ENCODE measurements at places on chromosomes 5 and 9. TPM values are rescaled to one million over a fixed set of nuclear protein-coding genes. Genes with fewer than 3 reads are reported as not detected.

DNA sequence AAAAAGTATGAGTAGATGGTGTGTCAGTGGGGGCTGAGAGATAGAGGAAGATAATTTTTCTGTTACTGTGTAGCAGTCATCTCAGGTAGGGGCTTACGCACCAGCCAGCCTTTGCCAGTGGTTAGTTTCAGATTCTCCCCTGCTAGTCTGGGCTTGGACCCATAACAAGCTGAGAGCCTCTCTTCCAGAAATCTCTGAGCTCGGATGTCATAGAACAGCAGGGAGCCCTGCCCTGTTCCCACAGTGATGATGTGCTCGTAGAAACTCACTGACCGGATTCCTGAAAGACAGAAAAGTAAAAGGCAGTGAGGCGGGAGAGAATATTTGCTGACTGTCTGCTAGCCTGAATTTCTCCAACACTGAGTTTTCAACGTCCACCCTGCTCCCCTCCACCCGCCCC is 37.2 kb downstream of the DCAF12 start:
- no peak for DNase-seq

GRCh38 chr5:82917584-82917983 is 159.6 kb downstream of the TMEM167A start:
- no peak for DNase-seq

DNA sequence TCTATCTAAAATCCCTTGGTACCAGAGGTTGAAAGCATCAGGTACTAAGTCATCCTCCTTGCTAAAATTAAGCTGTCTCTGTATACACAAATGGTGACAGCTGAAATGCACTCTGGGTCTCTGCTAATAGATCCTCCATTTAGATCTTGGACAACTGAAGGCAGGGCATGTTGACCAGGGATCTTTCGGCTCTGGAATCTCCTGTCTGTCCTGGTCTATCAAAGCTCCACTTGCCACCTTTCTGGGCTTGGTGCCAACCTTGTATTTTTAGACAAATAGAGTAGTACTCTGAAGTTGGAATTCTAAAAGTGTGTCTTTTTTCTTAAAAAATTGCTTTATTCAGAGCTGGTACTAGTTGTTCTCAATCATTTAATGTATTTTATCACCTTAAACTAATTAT is 135.2 kb upstream of the HMHB1 start:
- DNase-seq: no peak

- peak; percentile 83 for DNase-seq
Measured at GRCh38 chr9:91197232-91198181, 164.2 kb downstream of the AUH start.

- no peak for DNase-seq
Measured at GRCh38 chr9:9574080-9574479, 1038.7 kb downstream of the PTPRD start.

DNA sequence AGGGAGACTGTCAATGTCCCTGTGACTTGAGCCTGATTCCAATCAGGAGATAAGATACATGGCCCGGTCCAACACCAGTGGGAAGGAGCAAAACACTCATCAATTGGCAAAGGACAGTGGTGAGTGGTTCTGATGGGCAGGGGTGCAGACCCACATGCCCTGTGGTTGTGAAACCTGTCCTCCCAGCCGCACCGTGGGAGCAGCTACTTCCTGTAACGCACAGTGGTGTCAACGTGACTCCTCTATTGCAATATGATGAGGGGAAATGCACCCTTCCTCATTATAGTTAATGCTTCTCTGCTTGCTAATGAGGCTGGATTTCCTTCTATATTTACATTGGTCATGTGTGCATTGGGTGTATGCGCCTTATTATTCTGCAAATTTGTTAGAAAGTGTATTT is 223.0 kb downstream of the IRX1 start:
- no peak for DNase-seq

GRCh38 chr5:111337688-111338087 is 113.5 kb downstream of the CAMK4 start:
- DNase-seq: no peak

- DNase-seq: no peak
Measured at GRCh38 chr5:167710444-167711073, 580.9 kb upstream of the WWC1 start.

- no peak for DNase-seq
Measured at GRCh38 chr5:130868186-130868840, 296.7 kb downstream of the HINT1 start.

GRCh38 chr5:56595566-56595965 is 219.8 kb upstream of the MAP3K1 start:
- no peak for DNase-seq

MAMDC2 gene
- 42.7 TPM for total RNA-seq

Measured in uterus (tissue), 4 donors.